Vagina (tissue), 2 donors: ENCODE measurements at places on chromosomes 5 and 9. TPM values are rescaled to one million over a fixed set of nuclear protein-coding genes. Genes with fewer than 3 reads are reported as not detected.

TAF1L gene
- not detected for total RNA-seq

TMEM8B gene
- total RNA-seq: 11.3 TPM

FAM114A2 gene
- 20.4 TPM for total RNA-seq

PRLR gene
- 13.3 TPM for total RNA-seq

MED7 gene
- 19.4 TPM for total RNA-seq

OR4F3 gene
- not detected for total RNA-seq

IRGM gene
- 0.98 TPM for total RNA-seq

C9orf50 gene
- not detected for total RNA-seq

THBS4 gene
- total RNA-seq: 0.98 TPM

SPAAR gene
- 0.49 TPM for total RNA-seq

SLC25A2 gene
- not detected for total RNA-seq

VCP gene
- total RNA-seq: 130 TPM

BTNL9 gene
- 34.1 TPM for total RNA-seq

PCDHGA2 gene
- total RNA-seq: 6.1 TPM

PTGDS gene
- 301 TPM for total RNA-seq

CDH10 gene
- 0.74 TPM for total RNA-seq

OTP gene
- not detected for total RNA-seq

FBXO38 gene
- 40.3 TPM for total RNA-seq

ARRDC1 gene
- total RNA-seq: 114 TPM

HK3 gene
- 7.4 TPM for total RNA-seq

EFNA5 gene
- 11.8 TPM for total RNA-seq

CTXN3 gene
- not detected for total RNA-seq

NCBP1 gene
- total RNA-seq: 23.3 TPM

BTNL8 gene
- not detected for total RNA-seq

CYSRT1 gene
- 24.3 TPM for total RNA-seq

CLIC3 gene
- 23.6 TPM for total RNA-seq

SLC4A9 gene
- total RNA-seq: 0.25 TPM

RNF180 gene
- 14.0 TPM for total RNA-seq

CNTLN gene
- total RNA-seq: 13.3 TPM

INSL4 gene
- total RNA-seq: not detected

PCDHA5 gene
- 0.25 TPM for total RNA-seq

VLDLR gene
- 4.7 TPM for total RNA-seq

ENG gene
- 130 TPM for total RNA-seq

MYMK gene
- not detected for total RNA-seq

SPINK7 gene
- total RNA-seq: 65.3 TPM

GALNT12 gene
- 5.4 TPM for total RNA-seq

LMAN2 gene
- 166 TPM for total RNA-seq

FAM170A gene
- not detected for total RNA-seq

RGS7BP gene
- total RNA-seq: 11.8 TPM

CER1 gene
- not detected for total RNA-seq

DDX31 gene
- 17.9 TPM for total RNA-seq

TAF11L10 gene
- total RNA-seq: not detected

FST gene
- 5.6 TPM for total RNA-seq

FBP2 gene
- total RNA-seq: not detected

SLC45A2 gene
- total RNA-seq: not detected

REEP2 gene
- 6.1 TPM for total RNA-seq

SPARC gene
- total RNA-seq: 273 TPM

BARX1 gene
- total RNA-seq: not detected

LCN9 gene
- not detected for total RNA-seq

SPATA31A1 gene
- total RNA-seq: not detected

UGT3A1 gene
- total RNA-seq: not detected

C1QTNF2 gene
- total RNA-seq: 1.7 TPM

CKMT2 gene
- total RNA-seq: 3.4 TPM

PIP5KL1 gene
- total RNA-seq: 10.3 TPM

LPAR1 gene
- 83.0 TPM for total RNA-seq

SYNPO gene
- 16.7 TPM for total RNA-seq

SH3TC2 gene
- 2.0 TPM for total RNA-seq

SLC46A2 gene
- not detected for total RNA-seq

LCN15 gene
- not detected for total RNA-seq

TMEM174 gene
- not detected for total RNA-seq
